ENCODE measurements at places on chromosomes 5 and 9. TPM values are rescaled to one million over a fixed set of nuclear protein-coding genes. Genes with fewer than 3 reads are reported as not detected.
A peak's percentile ranks its signal among the peaks of the same experiment; 100 is the strongest.

DNA sequence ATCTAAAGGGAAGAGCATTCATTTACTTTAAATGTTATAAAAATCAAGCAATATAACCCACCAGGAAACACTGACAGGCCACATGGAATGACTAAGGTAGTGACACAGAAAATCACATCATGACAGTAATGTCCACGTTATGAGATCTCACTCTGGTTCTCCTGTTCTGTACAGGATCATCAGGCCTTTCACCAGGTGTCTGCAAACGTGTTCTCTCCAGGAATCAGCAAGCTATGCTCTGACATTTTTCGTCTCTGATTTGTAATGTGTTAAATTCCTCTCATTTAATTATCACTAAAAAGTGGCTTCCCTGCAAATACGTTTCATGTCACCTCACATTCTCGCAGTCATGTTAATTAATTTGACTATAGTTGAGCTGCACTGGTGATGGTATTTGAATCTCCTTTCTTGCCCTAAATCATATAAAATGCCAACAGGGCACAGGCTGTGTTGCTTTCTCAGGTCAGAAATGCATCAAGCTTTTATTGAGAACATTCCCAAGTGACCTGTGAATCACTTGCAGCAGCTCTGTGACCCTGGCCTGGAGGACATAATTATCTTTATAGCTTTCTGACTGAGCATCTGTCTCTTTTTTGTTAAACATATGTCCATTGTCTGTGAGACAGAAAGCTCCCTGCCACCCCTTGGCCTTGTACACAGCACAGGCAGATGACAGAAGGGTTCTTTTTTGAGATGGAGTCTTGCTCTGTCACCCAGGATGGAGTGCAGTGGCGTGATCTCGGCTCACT lies 196.2 kb downstream of the DIRAS2 start:
- DNase-seq: no peak

DNA sequence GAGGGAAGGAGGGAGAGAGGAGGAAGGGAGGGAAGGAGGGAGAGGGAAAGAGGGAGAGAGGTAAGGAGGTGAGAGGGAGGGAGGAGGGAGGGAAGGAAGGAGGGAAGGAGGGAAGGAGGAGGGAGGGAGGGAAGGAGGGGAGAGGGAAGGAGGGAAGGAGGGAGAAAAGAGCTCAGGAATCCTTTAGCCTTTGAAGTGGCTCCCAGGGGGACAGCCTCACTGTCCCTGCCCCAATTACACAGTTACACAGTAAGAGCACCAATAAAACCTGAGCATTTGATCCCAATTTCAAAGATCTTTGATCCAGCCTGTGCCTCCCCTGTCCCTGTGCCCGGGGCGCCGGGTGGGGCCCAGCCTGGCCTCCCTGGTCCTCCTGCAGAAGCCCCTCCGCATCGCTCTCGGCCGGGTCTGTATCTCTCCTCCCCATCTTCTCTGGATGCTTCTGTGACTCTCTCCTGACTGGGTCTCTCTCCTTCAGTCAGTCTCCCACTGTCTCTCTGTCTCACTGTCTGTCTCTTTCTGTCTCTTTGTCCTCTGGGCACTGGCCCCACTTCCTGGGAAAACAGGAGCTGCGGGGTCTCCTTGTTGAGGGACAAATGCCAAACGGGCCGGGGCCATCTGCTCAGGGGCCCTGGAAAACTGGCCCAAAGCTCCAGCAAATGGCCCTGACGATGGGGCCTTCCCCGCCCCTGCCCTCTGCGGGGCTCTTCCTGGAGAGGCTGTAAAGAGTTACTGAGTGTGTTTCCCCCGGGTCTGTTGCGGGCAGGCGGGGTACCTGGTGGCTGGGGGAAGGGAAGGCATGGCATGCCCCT lies 54.2 kb upstream of the EGFL7 start:
- DNase-seq: no peak

DNA sequence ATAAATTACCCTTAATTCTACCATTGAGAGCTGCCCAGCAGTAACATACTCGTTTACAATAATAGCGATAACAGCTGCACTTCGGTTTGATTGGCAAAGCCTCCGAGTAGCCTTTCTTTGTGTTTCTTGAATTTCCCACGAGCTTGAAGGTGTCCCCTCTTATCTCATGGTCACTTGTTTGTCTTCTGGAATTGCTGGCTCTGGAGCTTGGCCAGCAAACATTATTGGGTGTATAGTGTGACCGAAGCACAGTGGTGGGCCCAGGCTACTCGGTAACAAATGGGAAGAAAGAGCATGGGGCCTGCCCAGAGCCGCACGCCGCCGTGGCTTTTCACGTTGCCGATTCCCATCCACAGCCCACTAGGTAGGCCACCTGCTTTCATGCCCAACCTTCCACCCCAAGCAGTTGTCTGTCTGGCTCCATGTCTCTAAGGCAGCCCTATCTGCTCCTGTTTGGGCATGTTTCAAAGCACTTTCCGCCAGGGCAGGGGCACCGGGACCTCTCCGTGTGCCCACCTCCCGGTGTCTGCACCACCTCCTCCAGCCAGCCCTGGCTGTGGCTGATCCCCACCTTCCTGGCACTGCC lies 8.7 kb downstream of the STKLD1 start:
- no peak for DNase-seq

GRCh38 chr5:10213316-10213715 lies 36.4 kb downstream of the ATPSCKMT start:
- DNase-seq: no peak

GRCh38 chr5:178182158-178182876 lies 4.9 kb downstream of the GMCL2 start:
- no peak for DNase-seq

DNA sequence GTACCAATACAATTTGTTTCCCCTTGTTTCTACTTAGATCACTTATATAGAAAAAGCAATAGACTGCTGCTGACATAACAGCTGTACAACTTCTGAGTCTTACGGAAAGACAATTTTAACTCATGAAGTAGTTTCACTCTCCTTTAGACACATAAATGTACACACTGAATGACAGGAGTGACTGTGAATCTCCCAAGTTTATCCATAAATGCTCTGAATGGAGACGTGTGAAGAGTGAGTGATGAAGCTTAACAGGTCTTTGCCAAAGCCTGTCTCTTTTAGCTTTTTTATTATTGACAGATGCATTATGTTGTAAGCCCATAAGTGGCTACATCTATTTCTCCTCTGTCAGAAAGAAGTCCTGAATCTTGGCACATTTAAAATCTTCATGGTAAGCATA lies 265.9 kb downstream of the TRIM36 start:
- DNase-seq: no peak

DNA sequence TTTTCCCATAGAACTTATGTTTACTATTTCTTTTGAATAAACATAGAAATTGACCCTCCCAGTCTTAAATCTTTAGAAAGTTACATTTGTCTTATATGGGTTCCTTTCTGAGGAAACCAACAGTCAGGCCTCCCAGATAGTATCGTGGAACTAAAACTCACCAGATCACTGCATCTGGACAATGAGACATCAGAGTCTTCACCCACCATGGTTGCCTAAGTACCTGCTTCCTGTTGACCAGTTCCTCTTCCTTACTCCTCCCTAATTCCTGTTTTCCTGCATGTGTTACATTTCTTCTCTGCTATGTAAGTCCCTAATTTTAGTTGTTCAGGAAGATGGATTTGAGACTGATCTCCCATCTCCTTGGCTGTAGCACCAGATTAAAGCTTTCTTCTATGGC lies 462.2 kb downstream of the DIRAS2 start:
- DNase-seq: no peak

DNA sequence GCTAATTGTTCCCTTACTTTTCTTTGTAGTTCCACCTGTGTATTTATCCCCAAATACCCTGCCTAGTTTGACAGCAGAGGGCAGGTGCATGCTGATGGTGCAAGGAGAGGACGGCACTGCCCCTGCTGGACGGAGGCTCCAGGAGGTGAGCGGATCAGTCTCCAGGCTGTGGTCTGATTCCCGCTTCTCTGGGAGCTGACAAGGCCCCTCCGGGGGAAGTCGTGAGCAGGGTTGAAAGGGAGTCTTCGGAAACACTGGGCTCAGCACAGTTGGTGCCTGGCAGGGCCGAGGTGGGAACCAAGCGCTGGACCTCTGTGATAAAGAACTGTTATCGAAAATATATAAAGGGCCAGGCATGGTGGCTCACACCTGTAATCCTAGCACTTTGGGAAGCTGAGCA lies 52.9 kb downstream of the RASGEF1C start:
- no peak for DNase-seq

DNA sequence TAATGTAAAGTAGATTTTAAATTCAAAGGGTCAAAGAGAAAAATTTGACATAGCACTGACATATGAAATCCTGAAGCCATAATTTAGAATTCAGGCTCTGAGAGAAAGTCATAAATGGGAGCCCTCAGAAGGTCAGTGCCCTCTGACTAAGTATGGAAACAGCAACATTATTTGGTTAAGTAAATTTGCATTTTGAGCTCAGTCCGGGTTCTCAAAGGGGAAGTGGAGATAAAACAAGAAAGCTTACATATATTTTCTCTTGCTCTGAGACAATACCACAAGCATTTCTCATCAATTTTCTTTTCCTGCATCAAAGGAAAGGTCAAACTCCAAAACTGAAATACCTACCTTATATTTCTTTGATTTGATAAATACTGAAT lies 348.0 kb downstream of the SEMA5A start:
- DNase-seq: peak; percentile 35

DNA sequence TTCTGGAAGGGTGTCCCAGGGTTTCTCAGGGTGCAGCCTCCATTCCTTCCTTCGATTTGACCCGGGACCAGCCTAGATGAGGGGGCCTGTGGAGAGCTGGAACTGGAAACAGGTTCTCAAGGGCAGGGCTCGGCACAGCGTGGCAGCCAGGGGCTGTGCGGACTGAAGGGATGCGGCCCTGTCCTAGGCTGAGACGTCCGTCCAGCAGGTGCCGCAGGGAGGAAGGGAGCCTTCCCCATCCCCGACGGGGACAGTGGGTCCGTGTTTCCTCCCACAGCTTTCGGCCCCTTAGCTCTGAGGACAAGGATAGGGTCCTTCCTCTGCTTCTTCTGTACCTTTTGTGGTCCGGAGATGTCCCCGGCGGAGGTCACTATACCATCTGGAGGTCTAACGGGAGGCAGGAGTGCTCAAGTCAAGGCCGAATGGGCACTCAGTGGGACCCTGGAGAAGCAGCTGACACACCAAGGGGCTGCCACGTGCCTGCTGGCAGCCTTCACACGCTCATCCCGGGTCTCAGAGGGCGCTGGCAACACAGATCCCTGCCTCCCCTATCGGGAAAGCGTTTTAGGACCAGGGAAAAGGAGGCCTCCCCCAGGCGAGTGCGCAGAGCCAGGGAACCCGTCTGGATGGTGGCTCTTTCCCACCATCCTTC lies 49.9 kb downstream of the USP20 start:
- no peak for DNase-seq

DNA sequence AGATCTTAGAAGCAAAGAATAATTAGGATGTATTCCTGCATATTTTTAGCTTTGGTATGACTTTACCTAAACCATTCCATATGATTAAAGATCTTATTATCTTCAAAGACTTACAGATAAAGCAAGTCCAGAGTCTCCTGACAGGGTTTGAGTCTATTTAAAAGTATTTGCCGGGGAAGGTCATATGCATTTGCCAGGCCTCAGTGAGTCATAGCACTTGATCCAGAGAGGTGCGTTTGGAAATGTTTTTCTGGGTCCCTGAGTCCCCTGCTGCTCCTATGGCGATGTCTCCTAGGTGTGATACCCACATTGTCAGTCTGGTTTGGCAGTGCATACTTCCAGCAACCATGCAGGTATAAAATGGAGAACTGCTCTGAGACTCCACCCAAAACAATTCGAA lies 217.0 kb downstream of the FBXL7 start:
- no peak for DNase-seq

- peak; percentile 47 for DNase-seq
Measured at GRCh38 chr5:109558952-109559351, 130.8 kb upstream of the MAN2A1 start.

RAI14 gene
- total RNA-seq: 291 TPM

SPATA31C1 gene
- not detected for total RNA-seq

ATP10B gene
- total RNA-seq: not detected

MORN5 gene
- total RNA-seq: not detected

IFNA2 gene
- not detected for total RNA-seq

SLC1A1 gene
- 17.7 TPM for total RNA-seq

PLK2 gene
- total RNA-seq: 219 TPM

TAF11L5 gene
- not detected for total RNA-seq

F12 gene
- 0.43 TPM for total RNA-seq

GPX8 gene
- total RNA-seq: 133 TPM

TLR4 gene
- 18.1 TPM for total RNA-seq

All from fibroblast of villous mesenchyme (primary cell).